GM12878 (cell line): ENCODE measurements at places on chromosomes 16 and 17.

GRCh38 chr17:80349151-80349651 is 65.8 kb upstream of the ENDOV start:
- no peaks in the 10 kb centered on the region for H3K27me3 ChIP-seq
- H3K36me3 ChIP-seq = peaks cover 57% of the 10 kb centered on the region
- no peak for DNase-seq
- no peak overlapping the region for H3K4me3 ChIP-seq
- no peaks in the 10 kb centered on the region for H3K4me1 ChIP-seq

- H3K36me3 ChIP-seq = no peaks in the 10 kb centered on the region
- DNase-seq = no peak
- H3K4me1 ChIP-seq = peaks cover 9% of the 10 kb centered on the region
- H3K4me3 ChIP-seq = no peak overlapping the region
Measured at GRCh38 chr17:4515501-4515900, 16.8 kb downstream of the SPNS2 start.

- H3K4me3 ChIP-seq = no peak overlapping the region
- no peak overlapping the region for H3K27ac ChIP-seq
- no peaks in the 10 kb centered on the region for H3K27me3 ChIP-seq
- DNase-seq = no peak
Measured at GRCh38 chr16:3677994-3678393, 23.5 kb downstream of the DNASE1 start.

GRCh38 chr17:79777894-79778503 is at the start of gene CBX2:
TSS of gene CBX2 (plus strand) at chr17:79778148. CDS start at chr17:79778236, 88 bp downstream.
- peaks cover 11% of the 10 kb centered on the region for H3K4me1 ChIP-seq
- DNase-seq = no peak
- no peaks in the 10 kb centered on the region for H3K36me3 ChIP-seq
- H3K4me3 ChIP-seq = peak within 1 kb of the TSS; percentile 75
- no peak within 1 kb of the TSS for H3K27ac ChIP-seq

DNA sequence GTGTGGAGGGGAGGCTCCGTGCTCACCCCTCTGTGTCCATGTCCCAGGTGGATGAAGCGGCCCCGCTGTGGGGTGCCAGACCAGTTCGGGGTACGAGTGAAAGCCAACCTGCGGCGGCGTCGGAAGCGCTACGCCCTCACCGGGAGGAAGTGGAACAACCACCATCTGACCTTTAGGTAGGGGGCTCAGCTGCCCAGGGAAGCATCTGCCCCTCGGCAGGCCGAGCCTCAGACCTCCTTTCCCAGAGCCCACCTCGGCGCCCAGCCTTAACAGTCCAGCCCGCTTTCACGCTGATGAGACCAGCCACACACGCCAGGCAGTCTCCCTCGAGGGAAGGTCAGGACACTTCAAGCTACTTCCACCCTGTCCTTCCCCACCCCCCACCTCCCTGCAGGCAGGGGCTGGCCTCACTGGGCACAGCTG is 12.7 kb downstream of the MMP15 start:
- DNase-seq = no peak
- no peak overlapping the region for H3K4me3 ChIP-seq
- H3K27ac ChIP-seq = no peak overlapping the region
- no peaks in the 10 kb centered on the region for H3K4me1 ChIP-seq
- H3K36me3 ChIP-seq = no peaks in the 10 kb centered on the region
- H3K27me3 ChIP-seq = no peaks in the 10 kb centered on the region; the same call in 1 of the 2 replicates

DNA sequence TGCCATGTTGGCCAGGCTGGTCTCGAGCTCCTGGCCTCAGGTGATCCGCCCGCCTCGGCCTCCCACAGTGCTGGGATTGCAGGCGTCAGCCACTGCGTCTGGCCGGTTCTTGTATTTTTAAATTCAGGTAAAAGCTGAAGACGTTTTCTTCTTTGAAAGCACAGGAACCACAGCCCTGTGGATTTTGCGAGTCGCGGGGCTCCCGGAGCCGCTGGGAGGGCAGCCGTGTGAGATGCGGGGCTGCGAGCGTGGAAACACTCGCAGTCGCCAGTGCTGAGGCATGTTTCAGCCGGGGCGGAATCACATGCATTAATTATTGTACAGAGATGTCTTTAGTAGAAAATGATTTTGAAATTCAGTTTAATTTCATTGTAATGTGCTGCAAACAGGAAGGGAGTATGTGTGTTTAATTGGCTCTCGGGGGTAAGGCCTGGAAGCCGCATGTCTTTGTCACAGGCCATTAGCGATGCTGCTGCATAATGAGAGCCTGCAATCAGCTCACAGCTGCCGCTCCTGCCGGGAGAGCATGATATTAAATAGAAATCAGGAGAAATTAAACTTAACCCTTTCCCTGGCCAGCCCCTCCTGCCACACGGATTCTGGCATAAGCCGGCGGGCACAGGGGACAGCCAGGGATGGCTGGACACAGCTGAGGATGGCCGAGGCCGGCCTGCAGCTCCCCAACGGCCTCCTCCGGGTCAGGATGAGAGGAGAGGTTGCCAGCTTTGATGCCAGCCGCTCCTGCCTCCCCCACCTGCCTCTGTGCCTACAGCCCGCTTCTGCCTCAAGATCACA is 35.4 kb upstream of the CDH15 start:
- H3K4me3 ChIP-seq = no peak overlapping the region
- H3K36me3 ChIP-seq = peaks cover 18% of the 10 kb centered on the region
- no peak for DNase-seq
- H3K27ac ChIP-seq = no peak overlapping the region
- H3K4me1 ChIP-seq = no peaks in the 10 kb centered on the region

GRCh38 chr17:51699303-51699702 is 439.0 kb downstream of the UTP18 start:
- H3K27me3 ChIP-seq = no peaks in the 10 kb centered on the region
- H3K36me3 ChIP-seq = no peaks in the 10 kb centered on the region
- no peak overlapping the region for H3K27ac ChIP-seq
- no peak for DNase-seq
- H3K4me1 ChIP-seq = no peaks in the 10 kb centered on the region
- no peak overlapping the region for H3K4me3 ChIP-seq

GRCh38 chr17:34314279-34314678 is 5.0 kb upstream of the CCL8 start:
- no peak overlapping the region for H3K27ac ChIP-seq
- 0 out of 2 replicates have a peak, but pooled peaks cover 3% of the 10 kb centered on the region for H3K4me1 ChIP-seq
- no peaks in the 10 kb centered on the region for H3K27me3 ChIP-seq
- no peak for DNase-seq
- no peaks in the 10 kb centered on the region for H3K36me3 ChIP-seq
